Aorta (tissue), 5 donors: ENCODE measurements at places on chromosomes 2 and 18. TPM values are rescaled to one million over a fixed set of nuclear protein-coding genes. Genes with fewer than 3 reads are reported as not detected.
A peak's percentile ranks its signal among the peaks of the same experiment; 100 is the strongest.

INPP5D gene
- 51.2 TPM for total RNA-seq

RESP18 gene
- total RNA-seq: not detected

- no peak for DNase-seq
Measured at GRCh38 chr18:11154368-11154989, 5.1 kb upstream of the PIEZO2 start.

- no peak for DNase-seq
Measured at GRCh38 chr2:188865681-188866080, 108.5 kb upstream of the COL3A1 start.

GRCh38 chr2:42849311-42849710, 56.9 kb upstream of the HAAO start:
- no peak for DNase-seq

DNA sequence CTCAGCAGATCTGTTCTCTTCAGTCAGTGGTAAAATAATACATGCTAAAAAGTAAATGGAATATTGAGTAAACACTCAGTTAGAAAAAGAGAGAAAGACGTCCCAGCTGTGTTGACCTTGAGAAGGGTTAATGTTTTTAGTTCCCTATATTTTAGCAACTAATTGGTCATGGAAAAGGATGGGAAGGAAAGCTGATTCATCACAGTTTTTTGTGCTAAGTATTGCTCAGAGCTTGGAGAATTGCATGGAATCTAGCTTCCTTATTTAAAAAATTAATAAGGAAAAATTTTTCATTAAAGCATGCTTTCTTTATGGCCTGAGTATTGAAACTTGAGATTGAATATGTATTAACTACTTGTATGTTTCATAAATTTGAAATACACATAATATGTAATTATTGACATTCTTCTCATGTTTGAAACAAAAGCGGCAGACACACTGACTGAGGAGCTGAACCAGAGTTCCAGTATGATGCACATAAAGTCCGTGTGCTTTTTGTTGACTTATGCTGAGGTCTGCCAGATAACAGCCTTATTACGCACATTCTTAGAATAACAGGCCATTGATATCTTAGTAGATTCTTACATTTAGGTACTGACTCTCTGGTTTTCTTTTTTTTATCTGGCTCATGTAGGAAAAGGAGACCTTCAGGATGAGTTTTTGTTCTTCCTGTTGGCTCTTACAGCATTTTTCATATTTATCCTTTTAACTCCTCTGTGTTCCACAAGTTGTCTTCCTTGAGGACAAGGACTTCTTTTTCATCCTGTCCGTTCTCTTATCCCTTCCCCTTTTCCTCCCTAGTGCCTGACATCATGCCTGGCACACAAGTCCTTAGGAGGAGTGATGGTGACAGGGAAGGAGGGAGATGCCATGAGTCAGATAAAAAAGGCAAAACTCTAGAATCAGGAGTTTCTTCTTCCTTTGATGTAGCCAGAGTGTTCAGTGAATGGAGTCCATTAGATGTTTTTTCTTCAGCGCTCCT, 194.1 kb downstream of the PTPRM start:
- no peak for DNase-seq

- DNase-seq: no peak
Measured at GRCh38 chr2:54258166-54258565, 2.1 kb upstream of the TSPYL6 start.

DNA sequence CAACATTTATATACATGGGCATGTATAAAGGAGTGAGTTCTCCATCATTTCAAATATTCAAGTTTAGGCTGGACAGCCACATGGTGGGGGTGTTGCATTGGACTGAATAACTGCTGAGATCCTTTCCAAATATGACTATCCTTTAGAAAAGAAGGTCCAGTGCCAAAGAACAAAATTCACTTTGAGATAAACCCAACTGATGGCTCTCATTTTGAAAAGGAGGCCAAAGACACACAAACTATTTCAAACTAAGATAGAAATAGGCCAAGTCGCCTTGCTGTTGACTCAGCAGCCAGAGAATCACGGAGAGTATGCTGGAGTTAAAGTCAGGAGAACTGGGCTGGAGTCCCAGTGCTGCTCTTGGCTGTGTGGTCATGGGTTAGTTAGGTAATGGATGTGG, 204.5 kb upstream of the LRATD1 start:
- DNase-seq: peak; percentile 53

DNA sequence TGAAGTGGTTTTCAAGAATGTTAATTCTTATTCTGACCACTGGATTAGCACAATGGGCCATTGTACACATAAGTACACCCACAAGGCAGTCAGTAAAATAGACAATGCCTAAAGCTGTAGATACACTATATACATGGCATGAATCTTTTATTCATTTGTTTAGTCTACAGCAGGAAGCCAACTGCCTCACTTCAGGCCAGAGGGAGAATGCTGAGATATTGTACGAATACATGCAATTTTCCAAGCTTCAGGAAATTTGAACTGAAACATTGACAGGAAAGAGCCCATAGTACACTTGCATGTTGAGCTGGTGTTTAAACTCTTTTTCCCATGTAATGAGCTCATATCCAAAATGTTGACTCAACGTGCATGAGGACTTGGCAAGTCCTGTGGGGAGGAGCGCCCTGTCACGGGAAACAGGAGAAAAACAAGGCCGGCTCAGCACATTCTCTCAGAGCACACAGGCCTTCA, 111.6 kb upstream of the CYP1B1 start:
- peak; percentile 86 for DNase-seq

GRCh38 chr2:26854283-26854827, 6.4 kb downstream of the DPYSL5 start:
- DNase-seq: no peak

GRCh38 chr2:16161085-16161565, 220.8 kb downstream of the MYCN start:
- DNase-seq: no peak
